Thymus (tissue), 14 donors: ENCODE measurements at places on chromosomes 5 and 9.

- DNase-seq, result no peak
Measured at GRCh38 chr5:172707285-172708182, 63.5 kb downstream of the DUSP1 start.

DNA sequence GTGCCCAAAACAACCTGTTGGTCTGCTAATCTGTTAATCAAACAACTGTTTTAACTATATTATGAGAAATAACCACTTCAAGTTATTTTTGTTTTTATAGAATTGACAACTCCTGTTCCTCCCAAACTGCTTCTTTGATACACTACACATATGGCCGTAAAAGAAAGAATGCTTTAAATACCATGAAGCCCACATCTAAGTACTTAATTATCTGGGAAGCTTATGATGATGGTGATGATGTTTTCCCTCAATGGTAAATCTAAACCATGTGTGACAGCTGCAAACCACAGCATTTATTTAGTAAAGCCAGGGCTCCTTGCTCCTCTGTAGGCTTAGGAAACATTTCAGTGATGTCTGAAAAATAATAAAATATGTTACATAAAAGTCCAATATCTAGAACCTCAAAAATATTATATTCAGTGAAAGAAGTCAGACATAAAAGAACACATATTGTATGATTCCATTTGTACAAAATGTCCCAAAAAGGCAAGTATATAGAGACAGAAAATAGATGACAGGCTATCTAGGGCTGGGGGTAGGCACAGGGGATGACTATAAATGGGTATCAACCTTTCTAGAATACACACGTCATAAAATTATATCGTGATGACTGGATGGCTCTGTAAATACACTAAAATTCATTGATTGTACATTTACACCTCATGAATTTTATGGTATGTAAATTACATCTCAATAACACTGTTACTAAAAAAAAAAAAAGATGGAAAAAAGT is 154.1 kb downstream of the EFNA5 start:
- no peak for DNase-seq

DNA sequence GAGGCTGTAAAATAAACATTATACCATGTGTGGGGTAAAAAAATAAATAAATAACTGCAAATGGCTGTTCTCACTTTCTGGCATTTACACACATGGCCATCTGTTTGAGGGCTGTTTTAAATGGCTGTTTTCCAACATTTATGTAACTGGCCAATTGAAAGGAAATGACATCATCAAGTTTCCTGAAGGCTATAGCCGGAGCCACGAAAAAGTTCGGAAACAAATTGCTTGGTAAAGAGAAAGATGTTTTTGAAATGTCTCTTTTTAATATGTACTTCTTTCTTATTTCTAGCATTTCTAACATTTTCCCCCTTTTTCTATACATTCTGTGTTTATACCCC is 95.4 kb upstream of the DAB2 start:
- no peak for DNase-seq

DNA sequence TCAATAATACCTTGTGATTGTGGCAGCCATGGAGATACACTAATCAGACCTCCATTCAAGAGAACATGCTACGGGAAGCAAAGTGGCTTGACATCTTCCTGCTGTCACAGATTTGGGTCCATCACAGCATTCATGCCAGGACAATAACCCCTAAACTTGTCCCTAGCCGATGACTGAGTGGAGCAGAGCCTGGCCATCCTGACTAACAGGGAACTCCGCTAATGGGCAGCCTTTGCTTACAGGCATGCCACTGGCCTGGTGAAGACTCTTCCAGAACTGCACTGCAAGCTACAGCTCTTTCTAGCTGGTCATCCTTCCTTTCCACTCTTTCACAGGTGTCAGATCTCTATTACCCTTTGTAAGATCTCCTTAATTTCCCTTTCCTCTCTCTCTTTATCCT is 16.0 kb downstream of the FAM174A start:
- no peak for DNase-seq

GRCh38 chr5:34854459-34855174 is 15.7 kb downstream of the TTC23L start:
- DNase-seq, result no peak

DNA sequence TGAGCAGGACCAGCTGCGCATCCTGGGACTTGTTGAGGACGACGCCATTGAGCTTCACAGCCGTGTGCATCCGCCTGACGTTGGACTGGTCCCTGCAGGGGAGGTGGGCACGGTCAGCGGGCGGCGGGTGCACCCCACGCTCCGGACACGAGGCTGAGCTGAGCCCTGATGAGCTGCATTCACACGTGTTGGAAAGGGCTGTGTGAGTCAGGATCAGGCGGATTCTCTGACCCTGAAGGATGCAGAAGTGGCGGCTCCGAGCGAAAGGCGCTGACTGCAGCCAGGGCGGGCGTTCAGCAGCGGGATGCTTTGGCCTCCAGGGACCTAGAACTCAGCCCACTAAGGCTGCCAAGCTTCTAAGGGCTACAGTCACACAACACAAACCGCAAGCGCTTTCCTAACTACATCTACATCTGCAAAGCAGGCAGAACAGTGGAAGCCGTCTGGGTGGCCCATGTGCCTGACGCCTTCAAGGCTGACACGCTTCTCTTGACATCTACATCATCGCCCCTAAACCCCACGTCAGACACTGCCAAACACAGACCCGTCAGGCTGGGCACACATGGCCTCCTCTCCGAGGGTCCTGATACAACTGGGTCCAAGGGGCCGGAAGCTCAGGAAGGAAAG is 44.9 kb downstream of the NKD2 start:
- no peak for DNase-seq

GRCh38 chr9:100357501-100357900 is 4.8 kb upstream of the TEX10 start:
- DNase-seq, result no peak

- no peak for DNase-seq
Measured at GRCh38 chr5:149488645-149489306, 62.5 kb downstream of the CSNK1A1 start.

DNA sequence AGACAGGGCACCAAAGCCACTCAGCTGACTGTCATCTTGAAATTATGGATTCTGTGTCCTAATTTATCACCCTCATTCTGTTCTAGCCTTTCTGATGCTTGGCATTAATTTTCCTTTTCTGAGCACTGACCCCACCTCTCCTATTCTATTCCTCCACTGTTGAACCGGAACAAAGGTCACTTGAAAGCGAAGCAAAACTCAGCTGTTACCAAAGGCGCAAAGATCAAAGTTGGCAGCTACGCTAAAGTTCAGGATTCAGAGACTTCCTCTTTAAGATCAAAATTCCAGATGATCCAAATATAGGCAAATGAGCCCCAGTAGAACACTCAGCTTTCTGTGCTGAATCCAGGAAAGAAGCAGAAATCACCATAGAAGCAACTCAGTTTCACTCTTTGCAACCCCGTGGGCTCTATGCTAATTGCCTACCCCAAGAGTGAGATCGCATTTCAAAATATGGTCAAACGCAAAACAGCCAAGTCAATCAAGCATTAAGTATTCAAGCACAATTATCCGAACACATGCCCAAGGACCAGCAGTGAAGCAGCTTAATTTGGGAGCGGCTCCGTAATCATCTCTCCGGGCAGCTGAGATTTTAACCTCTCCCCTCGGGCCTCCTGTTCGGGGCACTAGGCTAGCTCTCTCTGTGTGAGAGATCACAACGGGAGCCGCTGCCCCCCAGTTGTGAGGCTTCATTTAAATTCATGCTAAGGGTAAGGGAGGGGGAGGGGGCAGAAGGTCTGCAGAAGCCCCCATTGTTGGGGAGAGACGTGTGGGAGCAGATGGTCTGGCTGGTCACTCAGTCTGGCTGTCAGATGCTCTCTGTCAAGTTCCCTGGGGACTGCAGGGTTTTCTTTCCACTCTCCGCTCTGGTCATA is 288.6 kb downstream of the ELAVL2 start:
- no peak for DNase-seq

GRCh38 chr9:98341157-98342097 is 86.0 kb upstream of the TBC1D2 start:
- DNase-seq, result no peak

DNA sequence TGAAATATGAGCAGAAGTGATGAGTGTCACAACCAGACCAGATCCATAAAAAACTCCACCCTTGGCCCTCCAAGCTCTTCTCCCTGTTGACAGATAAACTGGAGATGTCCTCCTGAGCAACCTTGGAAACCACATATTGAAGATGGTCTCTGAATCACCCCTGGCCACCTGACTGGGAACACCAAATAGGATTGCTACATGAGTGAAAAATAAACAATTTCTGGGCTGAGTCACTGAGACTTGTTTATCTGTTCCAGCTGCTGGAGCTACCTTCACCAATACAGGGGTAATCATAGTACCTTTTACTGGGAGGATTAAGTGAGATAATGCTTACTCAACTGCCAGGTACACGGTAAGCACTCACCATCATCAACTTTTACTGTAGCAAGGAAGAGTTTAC is 53.3 kb downstream of the PCA3 start:
- no peak for DNase-seq

DNA sequence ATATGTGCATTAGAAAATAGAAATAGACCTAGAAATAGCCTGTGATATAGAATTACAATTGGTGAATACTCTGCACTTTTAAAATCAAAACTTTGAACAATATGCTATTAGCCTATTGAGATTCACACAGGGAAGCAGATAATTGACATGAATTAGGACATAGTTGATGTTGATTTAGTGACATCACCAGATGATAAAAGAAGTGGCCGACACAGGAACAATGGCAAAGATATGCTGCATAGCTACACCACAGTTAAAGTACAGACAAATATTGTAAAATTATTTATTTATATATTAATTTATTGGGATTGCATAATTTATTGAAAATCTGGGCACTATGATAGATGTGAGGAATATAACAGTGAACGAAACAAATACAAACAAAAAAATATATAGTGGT is 261.5 kb upstream of the CCNH start:
- DNase-seq, result no peak

DNA sequence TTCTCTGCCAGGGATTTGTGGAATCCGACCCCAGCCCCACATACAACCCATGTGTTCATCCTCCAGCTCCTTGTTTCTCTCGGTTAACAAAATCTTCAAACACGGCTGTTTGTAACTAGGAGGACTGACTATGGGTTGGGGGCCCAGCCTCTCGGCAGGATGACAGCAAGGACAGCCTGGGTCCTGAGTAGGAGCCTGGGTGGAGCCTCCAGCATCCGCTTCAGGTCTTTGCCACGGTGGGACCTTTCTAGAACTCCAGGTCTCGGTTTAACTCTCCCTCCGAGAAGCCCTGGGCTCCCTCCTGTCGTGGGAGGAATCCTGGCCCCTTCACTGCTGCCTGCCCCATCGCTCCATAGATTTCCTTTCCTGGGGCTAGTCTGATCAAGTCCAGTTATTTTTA is 248.5 kb downstream of the PBX3 start:
- DNase-seq, result no peak

GRCh38 chr9:99850736-99851499 is 29.2 kb downstream of the NR4A3 start:
- DNase-seq, result no peak

DNA sequence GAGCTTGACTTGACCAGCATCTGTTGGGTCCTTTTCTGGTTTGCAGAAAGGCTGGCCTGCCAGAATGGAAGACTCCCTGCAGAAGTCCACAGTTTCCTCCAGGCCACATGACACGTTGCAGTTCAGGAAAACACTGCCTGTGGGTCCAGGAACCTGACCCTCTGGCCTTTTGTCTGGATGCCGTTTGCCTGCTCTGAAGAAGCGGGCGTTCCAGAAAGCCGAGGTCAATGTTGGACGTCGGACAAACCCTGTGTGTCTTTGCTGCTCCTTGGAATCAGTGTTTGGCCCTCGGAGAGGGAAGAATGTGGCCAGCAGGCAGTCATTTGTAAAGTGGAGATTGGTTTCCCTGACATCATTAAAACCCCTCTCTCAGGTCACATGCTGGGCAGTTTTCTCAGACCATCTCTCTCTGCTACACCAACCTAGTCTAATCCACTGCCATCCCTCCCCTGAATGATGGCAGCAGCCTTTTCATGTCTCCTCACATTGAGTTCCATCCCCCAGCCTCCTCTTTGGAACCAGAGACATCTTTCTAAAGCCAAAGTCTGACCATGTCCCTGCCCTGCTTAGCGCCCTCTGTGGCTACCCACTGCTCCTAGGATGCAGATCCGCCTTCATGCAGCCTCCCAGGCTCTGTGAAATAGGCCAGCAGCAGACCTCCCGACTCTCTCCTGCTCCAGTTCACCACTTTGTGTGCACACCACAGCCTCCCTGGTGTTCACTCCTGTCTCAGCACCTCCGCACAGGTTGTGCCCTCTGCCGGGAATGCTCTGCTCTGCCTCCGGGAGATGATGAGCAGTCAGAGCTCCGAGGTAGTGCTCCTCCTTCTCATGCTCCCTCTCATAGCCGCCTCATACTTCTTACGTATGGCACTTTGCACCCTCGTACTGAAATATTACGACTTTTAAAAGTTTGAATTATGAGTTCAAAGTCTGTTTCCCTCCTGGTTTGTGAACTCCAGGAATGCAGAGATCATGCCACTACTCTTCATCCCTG is 75.6 kb downstream of the RALGPS1 start:
- DNase-seq, result no peak

- DNase-seq, result no peak
Measured at GRCh38 chr5:120151181-120151580, 312.9 kb upstream of the PRR16 start.

DNA sequence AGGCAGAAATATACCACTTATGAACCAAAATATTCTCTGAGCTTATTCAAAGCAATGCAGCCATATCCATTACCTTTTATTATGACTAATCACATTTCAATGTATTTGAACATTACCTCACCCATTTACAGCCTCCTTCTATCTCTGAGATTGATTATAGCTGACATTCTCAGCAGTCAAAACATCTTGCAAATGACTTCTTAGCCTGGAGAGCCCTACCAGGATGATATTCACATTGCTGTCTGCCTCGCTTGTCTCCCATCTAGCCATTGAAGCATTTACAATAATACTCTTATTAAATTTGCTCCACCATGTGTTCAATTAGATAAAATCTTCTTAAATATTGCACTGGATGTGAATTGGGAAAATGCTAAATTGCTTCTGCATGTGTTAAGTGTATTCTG is 1879.9 kb upstream of the ACO1 start:
- no peak for DNase-seq

DNA sequence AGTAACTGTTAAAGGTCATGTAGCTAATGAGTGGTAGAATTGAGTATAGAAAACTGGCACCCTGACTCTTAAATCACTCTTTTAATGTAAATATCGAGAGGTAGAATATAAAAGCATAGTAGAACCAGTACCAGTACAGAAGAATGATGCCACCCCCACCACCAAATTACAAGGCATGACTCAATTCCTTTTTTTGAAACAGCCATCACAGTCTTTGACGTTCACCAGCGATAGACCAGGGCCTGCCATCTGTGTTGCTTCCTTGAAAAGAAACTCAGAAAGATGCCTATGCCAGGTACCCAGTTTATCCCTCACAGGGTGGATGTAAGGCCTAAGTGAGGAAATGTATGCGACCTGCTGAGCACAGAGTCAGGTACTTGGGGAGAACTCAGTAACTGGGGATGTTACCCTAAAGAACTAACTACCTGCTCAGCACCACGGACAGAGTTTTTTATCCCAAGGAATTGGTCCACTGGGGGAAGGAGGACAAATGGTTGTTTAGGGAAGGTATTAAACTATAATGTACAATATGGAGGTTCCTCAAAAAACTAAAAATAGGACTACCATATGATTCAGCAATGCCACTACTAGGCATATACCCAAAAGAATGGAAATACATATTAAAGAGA is 116.5 kb downstream of the BRINP1 start:
- DNase-seq, result no peak

GRCh38 chr9:76571743-76572146 is 112.8 kb downstream of the GCNT1 start:
- DNase-seq, result no peak
